ENCODE measurements at places on chromosomes 16 and 17. TPM values are rescaled to one million over a fixed set of nuclear protein-coding genes. Genes with fewer than 3 reads are reported as not detected.

DNA sequence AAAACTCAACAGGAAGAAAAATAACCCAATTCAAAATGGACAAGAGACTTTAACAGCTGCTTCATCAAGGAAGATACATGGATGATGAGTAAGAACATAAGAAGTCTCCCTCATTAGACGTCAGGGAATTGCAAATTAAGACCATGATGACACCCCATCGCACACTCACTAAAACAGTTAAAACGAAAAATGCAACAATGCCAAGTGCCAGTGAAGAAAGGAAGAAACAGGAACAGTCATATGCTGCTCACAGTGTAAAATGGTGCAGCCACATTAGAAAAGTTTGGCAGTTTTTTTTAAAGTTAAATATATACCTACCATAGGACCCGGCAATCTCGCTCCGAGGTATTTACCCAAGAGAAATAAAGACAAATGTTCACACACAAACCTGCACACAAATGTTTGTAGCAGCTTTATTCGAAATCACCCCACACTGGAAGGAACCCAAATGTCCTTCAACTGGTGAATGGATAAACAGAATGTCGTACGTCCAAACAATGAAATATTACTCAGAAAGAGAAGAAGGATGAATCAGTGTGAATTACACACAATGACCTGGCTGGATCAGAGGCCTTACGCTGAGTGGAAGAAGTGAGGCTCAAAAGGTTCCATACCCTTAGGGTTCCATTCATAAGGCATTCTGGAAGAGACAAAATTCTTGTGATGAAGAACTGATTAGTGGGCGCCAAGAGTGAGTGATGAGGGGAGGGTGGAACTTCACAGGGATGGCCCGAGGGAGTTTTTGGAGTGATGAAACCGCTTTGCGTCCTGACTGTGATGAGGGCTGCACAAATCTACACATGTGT is 110.3 kb downstream of the C16orf95 start:
- DNase-seq: no peak

DNA sequence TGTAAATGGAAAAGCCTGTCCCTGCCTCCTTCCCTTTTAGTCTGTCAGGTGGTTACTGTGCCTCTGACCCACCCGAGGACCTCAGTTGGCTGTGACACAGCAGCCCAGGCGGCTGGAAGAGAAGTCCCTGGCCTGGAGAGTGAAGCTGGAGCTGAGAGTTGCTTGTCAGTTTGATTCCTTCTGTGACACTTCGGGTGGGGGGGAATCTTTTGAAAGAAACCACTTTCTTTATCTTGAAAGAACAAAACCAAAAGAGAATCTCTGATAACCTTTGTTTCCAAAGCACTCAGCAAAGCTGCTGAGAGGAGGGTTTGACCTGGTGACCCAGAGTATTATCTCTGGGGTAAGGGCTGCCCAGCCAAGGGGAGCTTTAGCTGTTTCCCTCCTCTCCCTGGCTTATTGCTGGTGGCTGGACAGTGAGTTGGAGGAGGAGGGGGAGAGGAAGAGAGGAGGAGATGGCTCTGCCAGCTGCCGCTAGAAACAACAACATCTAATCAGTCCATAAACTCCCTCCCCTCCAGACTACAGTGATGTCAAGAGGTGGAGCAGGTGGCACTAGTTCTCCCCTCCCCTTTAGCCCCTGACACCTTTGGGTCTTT is 34.0 kb downstream of the YPEL2 start:
- DNase-seq: no peak

DNA sequence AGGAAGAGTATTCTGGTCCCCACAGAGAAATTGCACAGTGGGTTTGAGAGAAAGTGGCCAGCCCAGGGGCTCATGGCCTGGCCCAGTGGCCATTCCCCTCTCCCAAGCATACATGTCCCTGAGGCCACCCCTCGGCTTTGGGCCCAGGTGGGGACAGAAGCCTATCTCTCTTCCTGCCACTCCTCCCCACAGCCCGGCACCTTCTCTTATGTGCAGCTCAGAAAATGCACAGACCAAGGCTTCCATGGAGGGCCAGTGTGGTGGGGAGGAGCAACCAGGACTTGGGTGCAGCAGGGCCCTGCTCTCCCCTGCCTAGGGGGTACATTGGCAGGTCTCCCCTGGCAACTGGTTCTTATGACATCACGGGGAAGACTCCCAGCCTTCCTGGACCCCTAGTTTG is at the start of gene C16orf90:
Gene C16orf90, minus strand, starts transcription at position 314 of the 400 bp plus-strand sequence. Its CDS starts 68 bp downstream, at position 246.
- no peak for DNase-seq

GRCh38 chr16:85621698-85622428 is 8.7 kb downstream of the GSE1 start:
- no peak for DNase-seq

The AATK gene
- 7.0 TPM for polyA plus RNA-seq

The CHST4 gene
- 0.28 TPM for polyA plus RNA-seq

The SYCE1L gene
- 6.0 TPM for polyA plus RNA-seq

The CDH11 gene
- 204 TPM for polyA plus RNA-seq

All from left renal cortex interstitium (tissue), 4 donors.